ENCODE measurements at places on chromosomes 12 and 14.

- no peak for DNase-seq
Measured at GRCh38 chr12:119354172-119354571, 19.6 kb downstream of the CCDC60 start.

GRCh38 chr12:62215506-62215905 lies 44.7 kb upstream of the USP15 start:
- DNase-seq: no peak

GRCh38 chr14:32370714-32371113 lies 41.6 kb downstream of the AKAP6 start:
- no peak for DNase-seq

DNA sequence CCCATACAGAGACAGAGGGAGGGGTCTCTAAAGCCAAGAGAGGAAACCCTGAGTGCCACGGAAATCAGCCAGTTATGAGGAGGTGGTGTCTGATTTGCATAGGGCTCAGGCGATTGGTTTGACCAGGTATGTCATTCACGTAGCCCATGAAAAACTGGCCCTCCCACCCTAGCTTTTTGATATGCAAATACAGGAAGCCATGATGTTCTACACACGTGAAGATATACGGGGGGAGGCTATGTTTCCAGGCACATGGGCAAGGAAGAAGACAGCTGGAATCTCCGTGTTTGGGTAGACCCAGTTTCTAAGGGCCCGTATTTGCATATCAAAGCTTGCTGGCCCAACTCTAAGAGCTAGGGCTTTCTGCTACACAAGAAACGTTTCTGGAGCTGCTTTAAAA lies 717.8 kb upstream of the SEL1L start:
- no peak for DNase-seq

GRCh38 chr12:109286652-109287051 lies 22.4 kb downstream of the FOXN4 start:
- no peak for DNase-seq
